ENCODE measurements at places on chromosomes 1 and 21.

GRCh38 chr1:10864776-10865175, 68.3 kb upstream of the CASZ1 start:
- DNase-seq, result no peak

GRCh38 chr1:14549897-14550620, 48.4 kb upstream of the KAZN start:
- no peak for DNase-seq

GRCh38 chr1:178970184-178970583, 55.5 kb upstream of the FAM20B start:
- no peak for DNase-seq

DNA sequence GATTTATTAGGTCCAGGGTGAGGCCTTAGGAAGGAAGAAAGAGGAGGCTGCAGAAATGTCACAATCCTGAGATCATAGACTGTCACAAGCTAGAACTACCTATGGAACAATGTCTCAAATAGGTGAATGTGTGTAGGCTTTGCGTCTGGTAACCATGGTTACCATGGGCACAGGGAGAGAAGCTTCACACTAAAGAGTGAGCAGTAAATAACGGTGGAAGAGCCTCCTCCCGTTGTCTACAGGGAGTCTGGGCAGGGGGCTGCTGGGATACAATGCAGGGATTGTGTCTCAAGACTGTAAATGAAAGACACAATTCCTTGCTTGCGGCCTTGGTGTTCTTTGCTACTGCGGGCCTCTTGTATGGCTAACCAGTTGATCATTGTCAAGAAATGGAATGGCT, 28.2 kb upstream of the KCNJ6 start:
- no peak for DNase-seq

- DNase-seq, result no peak
These were observed 153.4 kb downstream of the PIGK start for GRCh38 chr1:77065693-77066342.

- no peak for DNase-seq
These were observed 100.8 kb upstream of the SAMSN1 start for GRCh38 chr21:14646893-14647292.

- no peak for DNase-seq
These were observed 11.7 kb upstream of the FGR start for GRCh38 chr1:27646676-27647075.

DNA sequence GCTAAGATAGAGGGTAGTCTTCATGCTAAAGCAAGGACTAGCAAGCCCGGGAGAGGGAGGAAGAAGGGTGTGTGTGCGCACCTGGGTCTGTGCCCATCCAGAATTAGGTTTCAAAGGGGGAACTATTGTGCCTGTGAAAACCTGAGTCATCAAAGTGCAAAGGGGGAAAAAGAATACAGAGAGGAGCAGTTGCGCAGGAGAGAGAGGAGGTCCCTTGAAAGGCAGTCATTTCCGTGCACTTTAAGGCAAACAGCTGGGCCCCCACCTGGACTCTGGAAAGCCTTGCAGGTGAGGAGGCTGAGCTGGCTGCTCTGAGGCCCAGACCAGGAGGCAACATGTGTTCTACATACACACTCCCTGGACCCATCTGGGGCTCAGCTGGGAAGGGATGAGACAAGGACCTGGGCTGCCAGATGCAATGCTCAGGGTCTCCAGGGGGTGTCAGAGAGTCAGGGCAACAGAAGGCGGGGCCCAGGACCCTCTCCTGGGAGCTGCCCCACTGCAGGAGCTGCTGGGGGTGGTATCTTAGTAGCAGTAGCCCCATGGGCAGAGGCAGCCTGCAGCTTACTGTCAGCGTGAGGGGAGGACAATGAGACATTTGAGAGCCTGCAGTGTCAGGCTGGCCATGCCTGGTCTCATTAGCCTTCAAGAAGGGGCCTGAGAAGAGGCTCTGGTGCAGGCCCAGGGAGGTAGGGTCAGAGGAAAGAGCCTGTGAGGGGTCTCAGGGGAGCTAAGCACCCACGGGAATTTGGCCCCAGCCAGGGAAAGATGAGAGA, 14.3 kb downstream of the PROK1 start:
- DNase-seq, result no peak

All from head of caudate nucleus (tissue), 42 donors.